ENCODE measurements at places on chromosomes 5 and 9.
A peak's percentile ranks its signal among the peaks of the same experiment; 100 is the strongest.

GRCh38 chr9:129567842-129568559 lies 52.9 kb downstream of the C9orf50 start:
- DNase-seq, result no peak

- peak; percentile 84 for DNase-seq
These were observed 3.3 kb downstream of the ASTN2 start for GRCh38 chr9:117411547-117411946.

DNA sequence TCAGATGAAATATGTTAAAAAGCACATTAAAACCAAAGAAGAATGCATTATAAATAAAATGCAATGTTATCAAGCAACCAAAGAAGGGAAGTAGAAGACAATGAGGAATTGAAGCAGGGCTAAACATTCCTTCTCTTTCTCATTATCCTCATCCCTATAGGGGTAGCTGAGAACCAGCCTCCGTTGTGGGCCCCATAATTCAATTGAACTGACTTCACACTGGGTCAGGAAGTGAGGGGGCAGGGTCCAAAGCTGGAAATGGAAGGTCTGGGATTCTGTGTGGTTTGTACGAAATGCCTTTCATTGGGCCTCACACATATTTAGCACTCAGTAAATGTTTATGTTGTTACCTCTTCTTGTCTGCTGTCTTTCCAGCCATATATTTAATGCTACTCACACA lies 220.4 kb upstream of the CD180 start:
- no peak for DNase-seq

- no peak for DNase-seq
These were observed 12.1 kb upstream of the DMAC1 start for GRCh38 chr9:7811677-7812076.

GRCh38 chr5:53613061-53613460 lies 52.6 kb downstream of the NDUFS4 start:
- DNase-seq, result no peak

GRCh38 chr9:128276574-128277270 lies 646 bp downstream of the SWI5 start:
- DNase-seq, result no peak

DNA sequence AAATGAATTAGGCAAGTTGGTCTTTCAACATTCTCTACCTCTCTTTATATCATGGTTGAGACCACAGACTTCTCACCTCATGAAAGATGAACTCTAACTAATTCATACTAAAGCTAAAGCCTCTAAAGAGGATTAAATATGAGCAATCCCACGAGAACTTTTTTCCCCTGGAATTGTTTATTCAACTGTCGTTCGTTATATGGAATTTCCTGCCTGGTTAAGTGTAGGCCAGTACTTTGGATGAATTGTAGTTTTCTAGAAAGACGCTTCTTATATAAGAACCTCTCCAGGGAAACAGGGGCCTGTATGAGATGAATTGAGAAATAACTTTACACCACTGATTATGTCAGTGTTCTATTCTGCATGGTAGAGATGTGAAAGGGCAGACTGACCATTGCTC lies 42.9 kb downstream of the PDCD1LG2 start:
- no peak for DNase-seq

DNA sequence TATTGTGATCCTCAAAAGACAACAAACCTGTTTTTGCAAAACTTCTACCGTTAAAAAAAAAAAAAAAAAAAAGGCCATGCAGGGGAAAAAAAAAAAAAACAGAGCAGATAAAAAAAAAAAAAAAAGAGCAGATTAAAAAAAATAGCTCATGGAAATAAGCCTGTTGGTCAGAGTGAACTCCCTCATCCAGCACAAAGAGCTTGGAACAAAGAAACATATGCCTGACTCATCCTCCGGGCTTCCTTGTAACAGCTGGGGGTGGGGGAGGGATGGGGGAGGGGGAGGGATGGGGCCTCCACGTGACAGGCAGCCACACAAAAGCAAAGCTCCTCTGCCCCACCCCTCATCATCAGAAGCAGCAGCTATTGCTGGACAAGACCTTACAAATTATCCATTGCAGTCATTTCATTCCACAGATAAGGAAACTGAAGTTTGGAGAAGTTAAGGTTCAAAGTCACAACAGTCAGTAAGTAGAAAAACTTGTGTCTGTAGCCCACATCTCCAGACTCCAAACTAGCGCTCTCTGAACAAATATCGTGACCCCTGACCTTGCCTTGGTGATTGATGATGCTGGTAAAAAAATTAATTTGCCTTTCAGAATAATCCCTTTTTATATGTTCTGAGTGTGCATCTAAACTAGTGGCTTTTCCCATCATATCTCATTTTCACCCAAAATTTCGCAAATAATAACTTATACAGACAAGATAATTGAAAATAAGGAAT lies 38.9 kb downstream of the SLC35D2 start:
- peak; percentile 69 for DNase-seq

DNA sequence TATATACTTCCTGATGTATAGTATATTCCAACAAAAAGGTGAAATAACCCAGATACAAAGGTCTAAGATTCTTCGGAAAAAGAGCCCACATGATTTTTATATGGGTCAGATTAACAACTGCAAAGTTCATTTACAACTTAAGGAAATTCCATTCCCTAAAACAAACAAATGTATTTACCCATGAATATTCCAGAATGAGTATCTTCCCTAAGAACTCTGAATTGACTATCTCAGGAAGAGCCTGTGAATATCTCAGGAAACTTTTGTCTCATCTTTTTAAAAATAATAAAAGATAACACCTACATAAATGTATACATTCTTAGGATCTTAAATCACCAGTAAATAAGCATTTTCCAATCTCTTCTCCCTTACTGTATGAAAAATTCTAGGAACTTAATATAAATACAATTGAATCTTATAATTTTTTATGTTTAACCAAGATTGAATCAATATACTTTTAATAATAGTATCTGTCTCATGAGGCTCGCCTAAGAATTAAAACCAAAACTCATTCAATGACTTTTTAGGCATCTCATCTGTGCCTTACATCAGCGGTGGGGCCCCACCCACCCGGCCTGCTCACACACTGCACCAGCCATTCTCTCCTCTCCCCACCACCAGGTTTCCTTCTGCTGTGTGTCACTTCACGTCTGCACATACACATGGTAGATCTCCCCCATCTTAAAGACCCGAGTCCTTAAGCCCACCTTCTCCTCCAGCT lies 78.1 kb downstream of the RAPGEF1 start:
- DNase-seq, result no peak

- peak; percentile 57 for DNase-seq
These were observed 42.4 kb downstream of the CWC27 start for GRCh38 chr5:64811050-64811640.

DNA sequence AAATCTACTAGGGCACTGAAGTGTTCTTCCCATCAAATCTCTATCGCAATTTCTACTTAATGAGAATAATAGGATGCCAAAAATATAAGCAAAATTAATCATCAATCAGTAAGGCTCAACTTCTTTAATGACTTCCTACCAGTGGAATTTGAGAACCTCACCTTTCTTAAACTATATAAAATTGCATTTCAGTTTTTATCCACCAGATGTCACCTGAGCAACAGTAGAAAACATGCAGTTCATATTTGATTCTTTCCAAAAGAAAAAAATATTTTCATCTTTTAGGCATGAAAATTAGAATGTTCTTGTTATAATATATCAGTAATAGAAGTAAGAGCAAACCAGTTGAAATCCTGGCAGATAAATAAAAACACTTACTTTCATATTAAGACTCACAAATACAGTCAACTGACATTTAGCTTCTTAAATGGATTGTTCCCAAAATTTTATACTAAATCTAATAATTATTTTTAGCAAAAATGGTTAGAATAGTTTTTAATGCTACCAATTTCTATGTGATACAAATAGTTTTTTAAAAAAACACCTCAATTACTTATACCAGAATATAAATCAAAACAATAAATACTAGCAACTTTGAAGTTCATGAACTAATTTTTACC lies 13.4 kb upstream of the CCDC112 start:
- DNase-seq, result peak; percentile 23

DNA sequence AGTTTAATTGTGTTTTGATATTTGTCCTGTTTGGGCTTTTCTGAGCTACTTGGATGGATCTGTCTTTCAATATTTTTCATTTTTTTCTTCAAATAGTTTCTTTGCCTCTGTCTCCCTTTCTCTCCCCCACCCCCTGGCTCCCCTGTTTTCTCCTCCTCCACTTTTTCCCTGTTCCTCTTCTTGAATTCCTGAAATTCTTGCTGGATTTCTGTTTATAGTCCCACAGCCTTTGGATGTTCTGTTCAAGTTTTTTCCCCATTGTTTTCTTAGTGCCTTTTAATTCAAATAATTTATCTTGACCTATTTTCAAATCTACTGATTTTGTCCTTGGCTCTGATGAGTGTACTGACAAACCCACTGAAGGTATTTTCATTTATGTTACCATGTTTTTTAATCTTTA lies 113.0 kb downstream of the VPS13A start:
- no peak for DNase-seq

DNA sequence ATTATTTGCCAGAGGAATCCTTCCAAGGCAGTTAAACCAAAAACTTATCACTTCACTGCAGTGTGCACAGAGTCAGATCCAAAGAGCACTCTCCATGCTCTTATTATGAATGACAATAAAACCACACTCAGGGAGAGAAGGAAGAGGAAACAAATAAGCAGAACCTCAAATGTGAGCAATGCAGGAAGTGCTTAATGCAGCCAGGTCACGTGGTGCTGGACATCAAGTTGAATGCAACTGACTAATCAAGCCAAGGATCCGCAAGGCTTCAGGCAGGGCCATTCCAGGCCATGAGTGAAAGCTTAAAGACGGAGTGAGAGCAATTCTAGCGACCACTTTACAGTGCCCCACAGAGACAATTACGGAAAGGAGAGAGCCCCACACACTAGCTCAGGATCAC lies 230.4 kb upstream of the PUM3 start:
- DNase-seq, result no peak

DNA sequence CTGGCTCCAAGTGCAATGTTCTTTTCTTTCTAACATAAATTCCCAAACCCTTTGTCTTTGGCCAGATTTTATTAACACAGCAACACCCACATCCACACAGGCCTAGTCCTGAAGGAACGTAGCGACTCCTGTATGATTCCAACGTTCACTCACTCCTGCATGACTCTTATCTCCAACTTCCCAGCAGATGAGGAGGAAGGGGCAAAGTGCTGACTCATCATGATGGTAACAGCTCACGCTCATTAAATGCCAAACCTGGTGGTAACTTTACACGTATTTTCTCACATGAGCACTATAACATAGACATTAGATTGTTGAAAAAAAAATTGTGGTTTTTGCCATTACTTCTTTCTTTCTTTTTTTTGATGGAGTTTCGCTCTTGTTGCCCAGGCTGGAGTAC lies 1349.5 kb downstream of the EFNA5 start:
- no peak for DNase-seq

DNA sequence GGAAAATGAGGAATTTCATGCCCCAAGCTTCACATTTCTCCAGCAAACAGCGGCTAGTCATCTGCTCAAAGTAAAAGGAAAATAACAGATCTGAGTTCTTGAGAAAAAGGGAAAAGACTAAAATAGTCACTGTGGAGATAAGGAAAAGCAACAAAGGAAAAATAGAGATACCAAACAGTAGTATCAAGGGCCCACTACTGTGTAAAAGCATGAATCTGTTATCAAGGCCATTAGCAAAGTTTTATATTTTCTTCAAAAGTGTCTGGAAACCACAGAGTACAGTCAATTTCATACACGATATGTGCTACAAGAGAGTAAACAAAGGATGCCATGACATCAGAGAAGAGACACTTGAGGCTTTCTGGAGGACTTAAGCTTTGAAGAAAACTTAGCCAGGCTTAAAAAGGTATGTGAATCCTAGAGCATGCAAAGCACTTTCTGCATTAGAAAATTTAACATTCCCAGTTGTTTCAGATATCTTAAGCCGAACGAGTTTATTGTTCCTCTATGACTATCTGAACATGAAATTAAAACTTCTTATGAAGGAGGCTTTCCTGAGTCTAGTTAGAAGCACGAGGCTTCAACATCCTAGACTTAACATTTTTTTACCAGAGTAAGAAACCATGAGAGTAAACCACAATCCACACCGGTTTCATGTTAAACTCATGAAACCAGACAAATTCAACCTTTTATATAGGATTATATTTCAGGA lies 1.2 kb downstream of the TTC33 start:
- DNase-seq, result peak; percentile 36

- no peak for DNase-seq
These were observed 8.6 kb upstream of the COL15A1 start for GRCh38 chr9:98935071-98935505.

DNA sequence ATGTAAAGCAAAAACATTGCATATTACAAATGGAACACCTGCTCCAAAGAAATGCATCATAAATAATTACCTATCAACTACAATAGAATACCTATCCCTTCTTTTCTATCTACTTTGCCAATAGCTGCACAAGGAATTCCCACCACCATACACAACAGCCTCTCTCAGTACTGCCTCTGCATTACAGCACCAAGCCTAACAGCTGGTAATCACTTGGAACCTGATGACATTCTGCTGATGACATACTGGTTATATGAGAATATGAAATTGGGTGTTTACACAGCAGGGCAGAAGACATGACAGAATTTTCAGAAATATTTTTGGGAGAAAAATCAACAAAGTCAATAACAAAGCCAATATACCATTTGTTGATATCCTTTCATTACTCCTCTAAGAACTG lies 43.2 kb downstream of the PSMB7 start:
- DNase-seq, result no peak

DNA sequence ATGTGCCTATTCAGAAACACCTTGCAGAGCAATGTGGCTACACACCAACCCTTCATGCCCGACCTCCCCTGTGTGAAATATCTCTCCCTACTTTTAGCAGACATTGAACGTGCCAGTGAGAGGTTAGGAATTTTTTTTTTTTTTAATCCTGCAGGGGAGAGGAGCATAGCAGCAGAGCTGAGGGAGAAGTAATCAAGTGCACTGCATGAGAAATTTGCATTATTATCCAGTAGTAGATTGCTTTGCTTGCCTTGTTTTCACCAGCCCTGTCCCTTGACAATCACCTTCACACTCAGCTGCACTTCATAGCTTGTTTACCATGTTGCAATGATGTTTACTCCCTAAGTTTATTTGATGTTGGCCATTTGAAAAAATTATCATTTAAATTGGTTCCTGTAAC lies 489.6 kb upstream of the ZNF608 start:
- no peak for DNase-seq

Measured in midbrain (tissue), 1 donor.